ENCODE measurements at places on chromosomes 5 and 9.
A peak's percentile ranks its signal among the peaks of the same experiment; 100 is the strongest.

- no peak for DNase-seq
These were observed at the start of gene HSPB3 for GRCh38 chr5:54455413-54456157. TSS of gene HSPB3 (plus strand) at chr5:54455699. CDS start at chr5:54455790, 91 bp downstream.

DNA sequence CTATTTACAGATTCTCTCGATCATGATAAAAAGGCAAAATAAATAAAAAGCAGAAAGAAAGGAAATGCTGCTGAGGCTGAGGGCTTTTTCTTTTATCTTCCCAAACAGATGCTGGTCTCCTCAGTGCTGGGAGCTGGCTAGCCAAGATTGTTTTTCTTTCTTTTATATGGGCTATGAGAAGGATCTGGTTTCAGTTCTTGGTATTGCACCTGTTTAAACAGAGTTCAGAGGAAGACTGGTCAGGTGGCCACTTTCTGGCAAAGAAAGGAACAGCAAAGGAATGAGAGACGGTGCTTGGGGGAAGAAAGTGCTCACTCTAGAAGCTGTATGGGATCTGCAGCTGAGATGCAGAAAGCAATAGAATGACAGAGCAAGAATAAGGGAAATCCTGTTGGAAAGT, 88.9 kb downstream of the SLF1 start:
- DNase-seq: no peak

GRCh38 chr5:126814721-126815404, 37.9 kb downstream of the LMNB1 start:
- no peak for DNase-seq

DNA sequence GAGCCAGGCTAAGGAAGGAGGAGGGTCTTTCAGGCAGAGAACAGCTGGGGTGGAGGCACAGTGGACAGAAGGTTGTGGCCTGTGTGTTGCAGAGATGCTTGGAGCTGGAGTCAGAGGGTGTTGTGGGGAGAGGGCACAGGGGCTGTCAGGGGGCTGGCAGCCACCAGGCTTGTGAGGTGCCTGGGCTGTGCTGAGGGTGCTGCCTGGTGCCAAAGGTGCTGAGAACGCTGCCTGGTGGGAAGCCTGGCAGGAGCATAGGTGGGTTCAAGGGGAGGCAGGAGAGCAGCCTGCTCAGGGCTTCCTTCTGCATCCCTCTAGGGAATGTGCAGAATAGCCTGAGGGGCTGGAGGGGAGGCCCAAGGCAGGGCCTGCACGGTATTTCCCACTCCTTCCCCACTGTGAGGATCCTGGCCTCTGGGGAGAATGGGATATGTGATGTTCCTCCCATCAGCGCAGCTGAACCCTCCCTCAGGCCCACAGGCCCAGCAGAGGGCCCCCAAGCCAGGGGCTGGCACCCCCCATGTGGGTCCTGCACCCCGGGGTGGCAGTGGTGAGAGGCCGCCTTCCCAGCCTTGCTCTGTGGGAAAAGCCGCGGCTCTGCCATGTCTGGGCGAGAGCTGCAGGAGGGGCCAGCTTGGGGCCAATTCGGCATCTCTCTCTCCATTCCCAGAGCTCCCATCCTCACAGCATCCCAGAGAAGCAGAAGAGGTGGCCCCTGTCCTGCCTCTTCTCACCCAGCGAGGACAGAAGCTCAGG, 76.3 kb downstream of the CACNA1B start:
- no peak for DNase-seq

DNA sequence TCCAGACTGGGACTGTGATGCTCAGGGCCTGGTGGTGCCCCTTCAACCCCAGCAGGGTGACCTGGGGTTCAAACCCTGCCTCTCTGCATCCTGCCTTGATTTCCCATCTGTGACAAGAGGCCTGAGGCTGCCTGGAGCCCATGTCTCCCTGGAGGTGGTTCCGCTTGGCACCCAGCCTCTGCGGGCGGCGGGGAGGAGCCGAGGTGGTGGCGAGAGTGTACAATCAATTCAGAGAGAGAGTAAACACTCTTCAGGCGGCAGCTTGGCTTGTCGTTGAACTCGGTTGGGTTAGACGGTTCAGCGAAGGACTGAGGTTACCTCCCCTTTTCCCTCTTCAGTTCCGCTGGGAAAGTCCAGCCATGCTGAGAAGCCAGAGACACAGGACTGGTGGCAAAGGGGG, 39.3 kb downstream of the NTNG2 start:
- no peak for DNase-seq

- no peak for DNase-seq
These were observed 103.4 kb downstream of the ADAMTS2 start for GRCh38 chr5:179241764-179242370.

GRCh38 chr9:34250721-34251120, 71.9 kb downstream of the UBAP1 start:
- DNase-seq: no peak

DNA sequence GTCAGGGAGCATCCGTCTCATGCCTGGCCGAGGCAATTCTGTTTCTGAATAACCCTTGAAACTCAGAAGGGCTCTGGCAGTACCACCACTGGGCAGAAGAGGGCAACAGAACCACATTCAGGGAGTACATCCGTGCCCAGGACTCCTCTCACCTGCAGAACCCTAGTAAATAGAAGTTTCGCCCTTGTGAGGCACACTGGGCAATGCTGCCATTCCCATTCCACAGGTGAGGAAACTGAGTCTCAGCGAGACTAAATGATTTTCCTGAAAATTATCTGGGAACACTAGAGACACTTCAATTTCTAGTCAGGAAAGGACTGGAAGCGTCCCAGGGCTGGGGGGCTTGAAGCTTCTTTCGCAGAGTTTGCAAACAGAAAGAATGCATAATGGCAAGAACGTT, 74.7 kb downstream of the FGF1 start:
- peak; percentile 55 for DNase-seq

- DNase-seq: no peak
These were observed 40.2 kb downstream of the TMEM232 start for GRCh38 chr5:110686270-110686669.

- no peak for DNase-seq
These were observed 1.8 kb downstream of the GZMA start for GRCh38 chr5:55104036-55104772.

GRCh38 chr5:130141659-130142320, 237.5 kb downstream of the CHSY3 start:
- DNase-seq: no peak

DNA sequence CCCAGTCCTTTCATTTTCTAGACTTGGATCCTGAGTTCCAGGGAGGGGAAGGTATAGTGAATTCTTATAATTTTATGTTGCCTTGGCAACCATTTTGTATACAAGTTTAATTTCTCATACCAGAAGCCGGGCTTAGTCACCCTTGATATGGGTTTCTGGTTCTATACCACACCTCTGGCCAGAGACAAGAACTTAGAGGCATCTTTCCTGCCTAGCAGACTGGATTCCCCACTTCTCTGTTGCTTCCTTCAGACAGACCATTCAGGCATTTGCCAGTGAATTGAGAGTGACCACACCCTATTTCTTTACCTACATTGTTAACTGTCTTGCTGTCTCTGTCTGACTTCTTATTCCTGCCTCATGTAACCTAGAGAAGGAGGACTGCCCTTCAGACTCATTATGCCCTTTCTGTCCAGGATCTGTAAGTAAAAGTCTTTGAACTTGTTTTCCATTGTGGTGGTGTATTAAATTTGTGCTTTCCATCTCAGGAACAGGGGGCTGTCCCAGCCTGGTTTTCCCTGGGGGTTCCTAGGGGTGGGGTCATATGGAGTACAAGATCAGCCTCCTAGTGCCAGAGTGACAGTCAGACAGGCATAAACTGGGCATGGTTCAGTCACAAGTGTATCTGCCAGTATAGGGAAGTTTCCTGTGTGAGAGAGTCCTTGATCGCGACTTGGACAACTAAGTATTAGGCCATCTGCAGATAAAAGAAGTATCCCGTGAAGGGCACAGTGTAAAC, 27.4 kb downstream of the TNFSF8 start:
- DNase-seq: no peak

DNA sequence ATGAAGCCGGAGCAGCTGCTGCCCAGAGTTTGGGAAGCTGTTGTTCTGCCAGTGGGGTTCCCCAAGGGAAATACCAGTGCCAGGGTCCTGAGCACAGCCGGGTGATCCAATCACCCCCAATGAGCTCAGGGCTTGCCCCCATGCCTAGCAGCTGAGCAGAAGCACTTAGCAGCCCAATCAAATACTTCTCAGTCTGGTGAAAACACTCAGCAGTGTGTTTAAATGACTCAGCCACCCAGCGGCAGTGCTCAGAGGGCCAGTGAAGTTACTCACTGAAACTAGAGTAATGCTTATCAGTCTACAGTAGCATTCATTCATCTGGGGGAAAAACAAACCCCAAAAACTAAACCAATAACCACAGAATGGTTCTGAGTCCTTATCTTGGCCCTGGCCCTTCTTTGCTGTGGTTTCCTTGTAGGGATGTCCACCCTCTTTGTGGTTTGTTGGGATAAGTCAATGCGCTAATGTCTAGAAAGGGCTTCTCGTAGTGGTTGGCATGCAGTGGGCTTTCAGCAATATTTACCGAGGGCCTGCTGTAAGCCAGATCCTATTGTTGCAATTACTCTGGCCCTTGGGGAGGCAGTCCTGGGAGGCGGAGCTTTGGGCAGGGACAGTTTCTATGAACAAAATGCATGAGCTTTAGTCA, 43.1 kb downstream of the LHX2 start:
- peak; percentile 21 for DNase-seq

DNA sequence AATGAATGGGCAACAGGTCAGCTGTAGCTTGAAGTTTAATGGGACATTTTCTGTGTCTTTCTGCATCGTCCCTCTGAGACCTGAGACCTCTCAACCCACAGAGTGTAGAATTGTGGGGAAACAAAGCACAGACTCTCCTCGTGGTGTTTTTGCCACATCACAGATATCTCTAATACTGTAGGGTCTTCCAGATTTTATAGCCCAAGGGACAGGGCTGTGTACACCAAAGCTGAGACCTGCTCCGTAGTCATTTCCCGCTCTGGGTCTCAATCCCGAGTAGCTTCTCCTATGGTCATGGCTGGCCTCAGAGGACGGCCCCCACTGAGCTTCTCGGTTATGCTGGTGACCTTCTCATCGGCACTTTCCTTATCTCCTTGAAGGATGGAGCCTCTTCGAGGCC, 14.9 kb upstream of the CLK4 start:
- DNase-seq: no peak

DNA sequence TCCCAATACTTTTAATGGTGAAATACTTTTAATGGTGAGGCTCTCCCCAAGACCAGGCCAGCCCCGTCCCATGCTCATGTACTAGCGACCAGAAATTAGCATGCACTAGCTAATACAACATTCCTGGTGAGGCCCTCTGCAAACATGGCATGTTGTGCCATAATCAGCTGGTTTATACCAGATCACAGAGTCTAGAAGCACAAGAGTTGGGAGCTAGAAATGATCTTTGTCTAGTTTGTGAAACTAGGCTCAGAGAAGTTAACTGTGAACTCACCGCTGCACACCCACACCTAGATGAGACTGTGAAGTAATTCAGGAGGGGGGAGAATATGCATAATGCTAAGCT, 37.4 kb downstream of the MTMR12 start:
- no peak for DNase-seq

DNA sequence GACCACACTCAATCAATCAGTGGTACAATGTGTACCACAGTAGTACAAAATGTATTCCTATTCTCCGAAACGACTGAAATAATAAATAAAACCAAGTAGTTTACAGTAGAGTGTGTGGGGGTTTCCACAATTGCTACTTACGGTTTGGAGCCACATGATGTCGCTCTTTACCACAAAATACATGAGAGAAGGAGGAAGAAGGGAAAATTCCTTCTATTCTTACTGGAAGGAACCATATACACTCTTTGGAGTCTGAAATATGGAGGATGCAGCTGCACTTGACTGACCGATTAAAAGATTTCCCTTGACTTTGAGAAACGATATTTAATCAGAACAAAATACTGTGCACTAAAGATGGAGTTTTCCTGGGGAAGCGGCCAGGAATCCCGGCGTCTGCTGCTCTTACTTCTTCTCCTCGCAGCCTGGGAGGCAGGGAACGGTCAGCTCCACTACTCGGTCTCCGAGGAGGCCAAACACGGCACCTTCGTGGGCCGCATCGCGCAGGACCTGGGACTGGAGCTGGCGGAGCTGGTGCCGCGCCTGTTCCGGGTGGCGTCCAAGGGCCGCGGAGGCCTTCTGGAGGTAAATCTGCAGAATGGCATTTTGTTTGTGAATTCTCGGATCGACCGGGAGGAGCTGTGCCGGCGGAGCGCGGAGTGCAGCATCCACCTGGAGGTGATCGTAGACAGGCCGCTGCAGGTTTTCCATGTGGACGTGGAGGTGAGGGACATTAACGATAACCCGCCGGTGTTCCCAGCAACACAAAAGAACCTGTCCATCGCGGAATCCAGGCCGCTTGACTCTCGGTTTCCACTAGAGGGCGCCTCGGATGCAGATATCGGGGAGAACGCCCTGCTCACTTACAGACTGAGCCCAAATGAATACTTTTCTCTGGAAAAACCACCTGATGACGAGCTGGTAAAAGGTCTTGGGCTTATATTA, at the start of gene PCDHA4:
Gene PCDHA4 (plus strand): TSS at position 235 of the 942 bp plus-strand sequence.
- no peak for DNase-seq

- DNase-seq: no peak
These were observed 39.6 kb upstream of the TIFAB start for GRCh38 chr5:135491552-135492318.

- no peak for DNase-seq
These were observed 47.2 kb downstream of the NIPAL4 start for GRCh38 chr5:157506981-157507780.

DNA sequence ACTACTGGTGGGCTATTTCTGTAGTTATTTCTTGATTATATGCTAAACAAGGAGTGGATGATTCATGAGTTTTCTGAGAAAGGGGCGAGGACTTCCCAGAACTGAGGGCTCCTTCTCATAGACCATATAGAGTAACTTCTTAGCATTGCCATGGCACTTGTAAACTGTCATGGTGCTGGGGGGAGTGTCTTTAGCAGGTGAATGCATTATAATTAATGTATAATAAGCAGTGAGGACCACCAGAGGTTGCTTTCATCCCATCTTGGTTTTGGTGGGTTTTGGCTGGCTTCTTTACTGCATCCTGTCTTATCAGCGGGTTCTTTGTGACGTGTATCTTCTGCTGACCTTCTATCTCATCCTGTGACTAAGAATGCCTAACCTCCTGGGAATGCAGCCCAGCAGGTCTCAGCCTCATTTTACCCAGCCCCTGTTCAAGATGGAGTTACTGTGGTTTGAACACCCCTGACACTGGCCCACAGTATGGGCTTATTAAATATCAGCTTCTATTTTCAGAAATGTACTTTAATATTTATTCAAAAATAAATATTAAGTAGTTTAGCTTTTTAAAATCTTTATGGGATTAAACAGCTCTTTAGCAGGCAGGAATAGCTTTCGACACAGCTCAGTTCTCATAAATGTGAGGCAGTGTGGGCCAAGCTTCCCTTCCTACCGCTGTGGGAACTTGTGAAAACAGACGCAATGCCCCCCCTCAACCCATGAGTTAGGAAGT, 44.4 kb downstream of the GALNT12 start:
- DNase-seq: no peak
